ENCODE measurements at places on chromosomes 2 and 18.

- peak; percentile 68 for DNase-seq
Measured at GRCh38 chr2:181876614-181877063, 14.9 kb upstream of the ITPRID2 start.

GRCh38 chr2:36807223-36807886 is 110.8 kb downstream of the VIT start:
- DNase-seq = no peak

DNA sequence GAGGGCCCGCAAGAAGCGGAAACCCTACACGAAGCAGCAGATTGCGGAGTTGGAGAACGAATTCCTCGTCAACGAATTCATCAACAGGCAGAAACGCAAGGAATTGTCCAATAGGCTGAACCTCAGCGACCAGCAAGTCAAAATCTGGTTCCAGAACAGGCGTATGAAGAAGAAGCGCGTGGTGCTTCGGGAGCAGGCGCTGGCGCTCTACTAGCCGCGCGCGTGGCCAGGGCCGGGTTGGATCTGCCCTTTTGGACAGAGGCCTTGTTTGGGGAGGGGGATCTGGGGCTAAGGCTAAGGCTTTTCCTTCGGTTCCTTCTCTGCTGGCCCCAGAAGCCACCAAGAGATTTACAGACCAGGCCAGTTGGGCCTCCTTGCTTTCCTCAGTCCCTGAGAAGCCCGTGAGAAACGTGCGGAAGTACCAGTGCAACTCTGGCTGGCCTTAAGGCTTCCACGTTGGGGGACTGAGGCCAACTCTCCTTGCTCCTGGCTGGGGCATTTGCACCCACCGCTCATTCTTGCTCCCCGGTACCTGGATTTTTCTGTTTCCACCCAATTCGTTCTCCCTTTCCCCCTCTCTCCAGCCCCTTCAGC is 1.0 kb downstream of the HOXD12 start:
- no peak for DNase-seq

- no peak for DNase-seq
Measured at GRCh38 chr2:142332196-142332595, 201.4 kb upstream of the LRP1B start.

DNA sequence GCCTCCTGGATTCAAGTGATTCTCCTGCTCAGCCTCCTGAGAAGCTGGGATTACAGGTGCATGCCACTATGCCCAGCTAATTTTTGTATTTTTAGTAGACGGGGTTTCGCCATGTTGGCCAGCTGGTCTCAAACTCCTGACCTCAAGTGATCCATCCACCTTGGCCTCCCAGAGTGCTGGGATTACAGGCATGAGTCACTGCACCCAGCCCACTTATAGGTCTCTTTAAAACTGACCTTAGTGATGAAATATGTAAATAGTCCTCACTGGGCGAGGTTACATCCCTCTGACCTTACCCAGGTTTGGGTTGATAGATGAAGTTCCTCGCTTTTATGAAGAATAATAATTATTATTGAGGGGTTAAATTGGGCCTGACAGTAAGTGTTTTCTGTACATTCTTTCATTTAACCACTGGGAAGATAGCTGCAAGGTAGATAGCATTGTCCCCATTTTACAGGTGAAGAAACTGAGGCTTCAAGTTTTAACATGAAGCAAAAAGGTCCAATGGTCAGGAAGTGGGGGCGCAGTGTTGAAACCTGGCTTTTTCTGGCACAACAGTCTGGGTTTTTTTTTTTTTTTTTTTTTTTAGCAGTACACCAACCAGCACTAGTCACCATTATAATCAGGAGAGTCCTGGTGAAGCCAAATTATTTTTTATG is 174.8 kb upstream of the EPAS1 start:
- DNase-seq = no peak

- DNase-seq = no peak
Measured at GRCh38 chr2:29562896-29563295, 358.5 kb downstream of the ALK start.

DNA sequence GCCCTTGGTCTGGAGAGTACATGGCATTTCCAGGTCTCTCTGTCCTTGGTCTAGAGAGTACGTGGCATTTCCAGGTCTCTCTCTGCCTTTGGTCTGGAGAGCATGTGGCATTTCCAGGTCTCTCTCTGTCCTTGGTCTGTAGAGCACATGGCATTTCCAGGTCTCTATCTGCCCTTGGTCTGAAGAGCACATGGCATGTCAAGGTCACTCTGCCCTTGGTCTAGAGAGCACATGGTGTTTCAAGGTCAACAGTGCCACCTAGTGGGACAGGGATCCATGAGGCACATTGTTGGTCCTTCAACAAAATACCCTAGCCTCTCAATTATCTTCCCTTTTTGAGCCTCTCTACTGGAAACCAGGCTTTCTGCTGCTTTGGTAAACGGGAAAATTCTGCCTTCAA is 250.2 kb downstream of the OTX1 start:
- DNase-seq = no peak

DNA sequence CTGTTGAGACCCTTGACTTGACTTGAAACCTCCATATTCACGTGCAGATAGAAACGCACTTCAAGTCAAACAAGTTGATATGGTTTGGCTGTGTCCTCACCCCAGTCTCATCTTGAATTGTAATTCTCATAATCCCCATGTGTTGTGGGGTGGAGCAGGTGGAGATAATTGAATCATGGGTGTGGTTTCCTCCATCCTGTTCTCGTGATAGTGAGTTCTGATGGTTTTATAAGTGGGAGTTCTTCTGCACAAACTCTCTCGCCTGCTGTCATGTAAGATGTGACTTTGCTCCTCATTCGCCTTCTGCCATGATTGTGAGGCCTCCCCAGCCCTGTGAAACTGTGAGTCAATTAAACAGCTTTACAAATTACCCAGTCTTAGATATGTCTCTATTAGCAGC is 21.4 kb downstream of the SLC3A1 start:
- no peak for DNase-seq

GRCh38 chr2:72980535-72981217 is 63.4 kb downstream of the EMX1 start:
- DNase-seq = peak; percentile 53

GRCh38 chr18:67865400-67865799 is 348.9 kb upstream of the DSEL start:
- no peak for DNase-seq

GRCh38 chr2:129301431-129301913 is 678.0 kb upstream of the RAB6C start:
- no peak for DNase-seq

GRCh38 chr2:171522052-171522787 is at the start of gene CYBRD1:
Gene CYBRD1 (plus strand): TSS chr2:171522474. CDS start chr2:171522546, 72 bp downstream.
- DNase-seq = peak; percentile 57

GRCh38 chr18:39780774-39781173 is 2174.3 kb upstream of the PIK3C3 start:
- no peak for DNase-seq

DNA sequence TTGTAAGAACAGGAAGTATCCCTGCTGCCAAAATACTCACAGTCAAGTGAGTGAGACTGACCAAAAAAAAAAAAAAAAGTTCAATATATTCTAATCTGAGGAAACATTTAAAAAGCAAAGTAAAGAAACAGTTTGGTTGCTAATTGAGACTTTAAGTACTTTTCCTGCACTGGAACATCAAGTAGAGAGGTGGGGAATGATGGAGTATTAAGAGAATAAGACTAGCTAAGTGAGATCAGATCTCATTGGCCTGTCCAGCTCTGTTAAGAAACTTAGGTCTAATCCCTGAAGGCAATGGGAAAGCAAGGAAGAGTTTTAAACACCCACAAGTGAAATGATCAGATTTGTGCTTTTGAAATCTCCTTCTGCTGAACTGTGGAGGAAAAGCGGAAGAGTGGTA is 27.8 kb upstream of the MAP4K3 start:
- DNase-seq = no peak

DNA sequence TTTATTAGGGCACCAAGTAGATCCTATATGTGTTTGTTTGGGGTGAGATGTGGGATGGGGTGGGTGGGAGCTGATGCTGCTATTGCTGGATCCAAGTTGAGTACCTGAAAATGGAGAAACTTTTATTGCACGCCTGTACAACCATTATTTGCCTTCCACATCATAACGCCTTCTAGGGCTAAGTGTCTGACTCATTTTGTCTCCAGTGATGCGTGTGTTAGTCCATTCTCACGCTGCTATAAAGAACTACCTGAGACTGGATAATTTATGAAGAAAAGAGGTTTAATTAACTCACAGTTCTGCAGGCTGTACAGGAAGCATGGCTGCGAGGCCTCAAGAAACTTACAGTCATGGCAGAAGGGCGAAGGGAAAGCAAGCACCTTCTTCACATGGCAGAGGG is 58.2 kb downstream of the KDM3A start:
- DNase-seq = no peak

DNA sequence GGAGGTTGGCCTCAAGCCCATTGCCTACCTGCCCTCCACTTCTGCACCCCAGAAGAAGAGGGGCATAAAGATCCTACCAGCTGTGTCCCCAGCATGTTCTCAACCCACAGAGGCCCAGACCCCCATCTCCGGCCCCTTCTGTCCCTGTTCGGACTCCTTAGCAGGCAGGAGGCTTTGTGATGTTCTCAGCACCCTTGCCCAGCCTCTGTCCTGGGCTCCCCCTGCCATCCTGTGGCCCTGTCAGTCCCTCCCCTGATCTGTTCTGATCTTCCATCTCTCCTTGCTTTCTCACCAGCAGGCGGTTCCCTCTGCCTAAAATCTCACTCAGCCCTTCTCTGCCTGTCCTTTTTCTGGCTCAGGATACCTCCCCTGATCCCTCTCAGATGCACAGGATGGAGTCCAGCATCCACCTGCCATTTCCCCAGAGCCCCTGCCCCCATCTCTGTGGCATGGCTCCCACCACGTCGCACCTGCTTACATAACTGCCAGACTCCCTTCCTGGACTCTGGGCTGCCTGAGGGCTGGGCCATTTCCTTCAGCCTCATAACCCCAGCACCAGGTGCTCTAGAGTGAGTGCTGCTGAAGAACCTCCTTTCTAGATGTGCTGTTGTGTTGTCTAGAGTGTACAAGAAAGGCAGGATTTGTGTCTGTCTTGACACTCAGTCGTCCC is 134.0 kb downstream of the CTIF start:
- DNase-seq = no peak

GRCh38 chr2:200469708-200470211 is 40.1 kb downstream of the KCTD18 start:
- DNase-seq = no peak

DNA sequence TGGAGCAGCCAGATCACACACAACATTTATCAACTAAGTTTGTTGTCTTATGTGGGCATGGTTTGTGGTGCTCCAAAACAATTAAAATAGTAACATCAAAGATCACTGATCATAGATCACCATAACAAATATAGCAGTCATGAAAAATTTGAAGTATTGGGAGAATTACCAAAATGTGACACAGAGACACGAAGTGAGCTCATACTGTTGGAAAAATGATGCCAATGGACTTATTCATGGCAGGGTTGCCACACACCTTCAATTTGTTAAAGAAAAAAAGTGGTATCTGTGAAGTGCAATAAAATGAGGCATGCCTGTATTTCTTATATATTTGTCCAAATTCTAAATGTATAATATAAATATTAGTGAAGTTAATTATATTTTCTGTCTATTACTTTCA is 42.9 kb upstream of the CABYR start:
- peak; percentile 52 for DNase-seq
